ENCODE measurements at places on chromosomes 3 and 15.

- no peak for DNase-seq
These were observed 88.1 kb downstream of the RTP4 start for GRCh38 chr3:187456250-187456649.

GRCh38 chr15:65580287-65580686 is 30.6 kb downstream of the INTS14 start:
- no peak for DNase-seq

DNA sequence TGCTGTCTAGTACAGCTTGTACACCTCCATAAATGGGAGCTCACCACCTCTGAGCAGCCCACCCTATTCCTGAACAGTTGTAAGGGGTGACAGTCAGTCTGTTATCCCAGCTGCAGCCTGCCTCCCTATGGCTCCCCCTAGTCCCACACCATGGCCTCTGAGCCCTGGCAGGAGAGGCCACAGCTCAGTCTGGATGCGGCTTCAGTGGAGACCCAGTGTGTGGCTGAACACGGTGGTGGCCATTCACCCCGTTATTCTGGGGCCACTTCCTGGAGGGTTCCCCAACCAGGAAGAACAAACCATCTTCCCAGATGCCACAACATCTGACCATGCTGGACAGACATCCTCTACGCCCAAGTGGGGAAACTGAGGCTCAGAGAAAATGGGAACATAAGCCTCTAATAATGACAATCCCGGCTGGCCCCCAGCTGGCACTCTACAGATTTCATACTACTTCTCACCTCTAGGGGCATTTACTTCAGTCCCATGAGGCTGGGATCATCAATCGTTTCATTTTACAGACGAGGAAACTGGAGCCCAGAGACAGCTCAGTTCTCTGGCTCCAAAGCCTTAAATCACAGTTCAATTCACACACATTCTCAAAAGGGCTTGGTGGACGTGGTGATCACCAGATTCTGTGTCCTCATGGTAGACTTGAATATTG is 9.2 kb upstream of the GRIP2 start:
- no peak for DNase-seq

DNA sequence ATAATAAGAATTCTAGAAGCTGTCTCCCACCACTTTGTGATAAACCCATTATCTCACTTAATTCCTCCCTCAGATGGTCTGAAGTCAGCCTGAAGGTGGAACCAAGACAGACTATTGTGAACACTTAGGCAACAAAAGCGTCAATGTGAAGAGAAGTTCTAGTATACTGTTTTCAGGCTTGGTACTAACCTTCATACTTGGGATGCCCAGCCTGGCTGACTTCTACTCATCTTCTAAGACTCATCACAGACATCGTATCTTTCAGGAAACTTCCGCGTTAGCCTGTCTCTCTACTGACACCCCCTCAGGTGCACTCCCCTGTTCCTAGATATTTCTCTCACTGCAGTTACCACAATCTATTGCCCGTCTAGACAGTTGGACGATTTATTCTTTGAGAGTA is 201.2 kb downstream of the SATB1 start:
- DNase-seq, result no peak

GRCh38 chr3:112321867-112322652 is 10.9 kb upstream of the CD200 start:
- no peak for DNase-seq

- DNase-seq, result peak; percentile 92
These were observed 24.8 kb upstream of the RHO start for GRCh38 chr3:129503471-129504291.

GRCh38 chr3:126959921-126960603 is 22.9 kb upstream of the PLXNA1 start:
- DNase-seq, result no peak

GRCh38 chr3:38019658-38020341 is 9.6 kb downstream of the PLCD1 start:
- no peak for DNase-seq

DNA sequence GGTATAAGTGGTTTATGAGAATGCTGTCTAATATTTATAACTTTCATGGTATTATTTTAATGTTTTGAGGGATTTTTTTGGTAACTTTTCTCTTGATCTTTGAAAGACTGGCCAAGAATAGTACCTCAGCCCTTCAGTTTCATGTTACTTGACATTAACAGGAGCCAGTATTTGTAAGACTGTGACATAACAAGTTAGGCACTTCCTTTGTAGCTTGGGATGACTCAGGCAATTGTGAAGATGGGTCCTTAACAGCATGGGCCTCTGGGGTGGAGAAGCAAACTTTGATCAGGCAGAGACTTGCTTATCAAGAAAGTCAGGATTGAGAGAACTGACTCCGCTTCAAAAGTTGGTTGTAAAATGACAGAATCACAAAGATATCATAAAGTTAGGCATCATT is 9.5 kb downstream of the LRRC49 start:
- no peak for DNase-seq

GRCh38 chr3:78338405-78338804 is 1298.5 kb downstream of the ROBO2 start:
- DNase-seq, result no peak

- DNase-seq, result no peak
These were observed 12.4 kb upstream of the ATP10A start for GRCh38 chr15:25875566-25875965.

DNA sequence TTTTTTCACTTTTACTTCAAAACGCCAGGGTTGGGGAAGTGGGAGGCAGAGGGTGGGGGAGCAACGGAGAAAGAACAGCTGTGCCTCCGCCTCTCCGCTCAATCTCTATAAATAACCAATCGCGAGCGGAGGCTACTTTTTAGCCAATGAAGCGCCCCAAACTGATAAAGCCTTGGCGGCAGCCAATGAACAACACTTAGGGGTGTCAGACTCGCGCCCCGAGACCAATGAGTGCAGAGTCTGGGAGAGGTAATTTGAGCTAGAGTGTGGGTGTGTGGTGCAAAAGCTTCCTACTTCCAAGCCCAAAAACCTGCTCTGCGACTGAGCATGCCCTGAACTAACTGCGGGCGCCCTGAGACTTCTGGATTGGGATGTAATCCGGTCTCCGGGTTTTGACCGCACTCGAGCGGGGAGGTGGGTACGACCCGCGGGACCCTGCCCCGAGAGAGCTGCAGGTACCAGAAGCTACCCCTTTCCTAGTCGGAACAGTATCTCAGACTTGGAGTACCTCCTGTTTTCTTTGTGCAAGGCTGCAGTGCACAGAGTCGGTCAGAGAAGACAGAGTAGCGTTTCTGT is 800 bp upstream of the RAP2B start:
- peak; percentile 100 for DNase-seq

DNA sequence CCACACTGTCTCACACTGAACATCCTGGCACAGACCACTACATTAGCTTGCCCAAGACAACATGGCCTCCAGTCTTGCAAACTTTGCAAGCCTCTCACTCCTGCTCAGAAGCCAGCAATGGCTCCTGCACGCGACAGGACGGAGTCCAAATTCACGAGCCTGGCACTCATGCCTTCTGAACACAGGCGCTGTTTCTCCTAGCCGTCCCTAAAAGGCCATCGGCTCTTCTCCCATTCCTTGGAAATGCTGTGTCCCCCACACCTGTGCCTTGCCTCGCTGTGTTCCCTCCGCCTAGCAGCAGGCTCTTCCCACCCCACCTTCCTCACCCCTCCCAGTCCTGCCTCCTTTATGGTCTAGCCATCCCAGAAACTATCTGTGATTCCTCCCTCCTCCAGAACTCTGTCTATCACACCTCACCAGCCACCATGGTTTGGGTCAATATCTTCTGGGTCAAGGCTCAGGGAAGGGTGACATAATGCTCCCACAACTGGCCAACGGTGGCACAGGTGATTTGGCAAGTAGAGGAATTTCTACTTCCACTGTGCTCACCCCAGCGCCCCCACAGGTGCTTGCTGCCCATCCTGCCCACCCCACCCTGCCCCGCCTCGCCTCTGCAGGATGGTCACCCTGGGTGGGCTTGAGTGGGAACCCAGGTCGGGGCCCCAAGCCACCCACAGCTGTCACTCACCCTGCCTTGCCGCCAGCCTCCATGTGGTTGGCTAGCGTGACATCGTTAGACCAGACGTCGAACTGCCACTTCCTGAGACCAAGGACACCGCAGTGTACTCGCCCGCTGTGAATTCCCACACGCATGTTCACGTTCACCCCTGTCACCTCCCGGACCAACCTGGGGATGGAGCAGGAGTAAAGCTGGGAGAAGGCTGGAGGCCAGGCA is 120.7 kb downstream of the ADCY5 start:
- DNase-seq, result no peak

DNA sequence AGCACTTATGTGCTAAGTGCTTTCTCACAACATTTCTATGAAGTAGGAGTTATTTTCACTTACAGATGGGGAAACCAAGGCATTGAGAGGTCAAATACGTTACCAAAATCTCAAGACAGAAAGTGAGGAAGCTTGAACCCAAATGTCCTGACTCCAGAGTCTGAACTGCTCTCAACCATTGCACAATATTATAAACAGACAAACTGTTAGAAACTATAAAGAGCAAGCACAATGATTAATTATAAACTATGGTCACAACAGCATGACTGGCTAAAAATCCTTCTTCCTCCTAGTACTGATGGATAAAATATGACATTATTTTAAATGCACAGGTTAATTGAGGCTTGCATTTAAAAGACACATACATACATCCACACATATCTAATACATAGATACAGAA is 77.9 kb upstream of the ASB14 start:
- no peak for DNase-seq

DNA sequence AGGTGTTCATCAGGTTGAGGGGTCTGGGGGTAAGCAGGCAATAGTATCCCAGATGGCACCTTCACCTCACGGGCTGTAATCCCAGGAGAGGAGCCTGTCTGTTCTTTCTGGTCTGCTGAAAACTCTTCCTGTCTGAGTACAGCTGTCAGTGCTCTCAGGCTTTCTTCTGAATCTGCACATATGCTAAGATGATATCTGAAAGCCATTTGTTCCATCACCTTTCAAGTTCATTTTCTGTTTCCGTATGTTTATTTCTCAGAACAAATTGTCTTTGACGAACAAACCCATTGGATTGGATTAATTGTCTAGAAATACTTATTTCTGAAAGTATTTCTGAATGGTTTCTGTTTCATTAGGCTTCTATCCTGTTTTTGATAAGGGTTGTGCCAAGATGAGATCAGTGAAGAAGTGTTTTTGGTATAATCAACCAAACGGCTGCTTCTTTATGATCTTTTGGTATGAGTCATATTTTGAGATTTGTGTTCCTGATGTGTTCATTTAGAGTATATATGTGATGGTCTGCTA is 13.3 kb downstream of the ZNF592 start:
- no peak for DNase-seq

DNA sequence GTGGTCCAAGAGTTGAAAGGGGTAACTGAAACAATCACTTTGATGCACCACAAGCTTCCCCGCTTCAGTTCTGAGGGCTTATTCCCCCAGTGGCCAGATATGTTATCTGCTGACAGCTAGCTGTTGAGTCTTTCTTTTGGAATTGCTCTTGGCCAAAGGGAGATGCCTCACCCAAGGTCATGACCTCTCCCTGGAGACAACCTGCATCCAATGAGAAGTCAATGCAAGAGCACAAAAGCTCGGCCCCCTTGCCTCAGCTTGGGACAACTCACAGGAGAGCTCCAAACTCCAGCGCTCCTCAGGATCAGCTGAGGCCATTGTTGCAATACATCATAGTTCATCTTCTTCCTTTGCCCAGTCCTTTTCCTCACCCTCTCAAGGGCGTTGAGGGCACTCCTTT is 31.0 kb upstream of the THBS1 start:
- DNase-seq, result no peak

DNA sequence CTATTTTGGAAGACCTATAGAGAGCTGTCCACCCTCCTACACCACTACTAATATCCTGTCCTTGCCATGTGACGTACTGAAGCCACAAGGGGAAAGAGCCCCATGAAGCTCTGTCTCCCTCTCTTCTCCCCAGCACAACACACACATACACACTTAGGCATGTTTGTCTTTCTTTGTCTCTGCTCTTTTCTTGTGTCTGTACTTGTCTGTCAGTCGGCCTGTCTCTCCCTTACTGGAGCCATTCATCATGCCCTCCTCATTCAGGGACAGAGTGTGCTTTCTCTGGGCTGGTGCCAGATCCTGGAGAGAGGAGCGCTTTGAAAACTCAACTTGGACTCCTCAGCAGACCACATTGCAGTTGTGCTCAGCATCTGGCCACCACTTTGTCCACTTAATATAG is 47.6 kb downstream of the PSMD6 start:
- DNase-seq, result no peak

- peak; percentile 81 for DNase-seq
These were observed 201.4 kb upstream of the STT3B start for GRCh38 chr3:31331278-31331677.

DNA sequence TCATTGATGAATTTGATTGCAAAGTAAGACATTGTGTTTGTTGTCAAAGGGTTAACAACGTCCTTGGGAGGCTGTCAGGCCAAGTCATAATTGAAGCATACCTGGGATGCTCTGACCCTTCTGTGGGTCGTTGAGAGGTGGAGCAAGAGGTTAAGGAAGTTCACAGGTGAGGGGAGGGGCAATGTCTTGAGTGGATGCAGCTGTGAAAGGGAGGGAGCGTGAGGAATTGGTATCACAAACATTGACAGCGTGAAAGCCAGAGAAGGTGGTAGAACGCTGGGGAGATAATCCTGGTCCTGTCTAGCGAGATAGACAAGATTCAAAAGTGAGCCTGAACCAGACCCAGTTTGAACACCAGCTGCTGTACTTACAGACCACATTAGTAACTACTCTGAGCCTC is 79.4 kb downstream of the HES1 start:
- no peak for DNase-seq

- no peak for DNase-seq
These were observed 2.0 kb upstream of the GP9 start for GRCh38 chr3:129058441-129059200.

Data from NCI-H1105 treated with DMSO at 0.1 percent for 48 hours (cell line).